ENCODE measurements at places on chromosomes 2 and 18.

- DNase-seq: no peak
Observed at GRCh38 chr2:37893327-37893726, 31.8 kb upstream of the RMDN2 start.

DNA sequence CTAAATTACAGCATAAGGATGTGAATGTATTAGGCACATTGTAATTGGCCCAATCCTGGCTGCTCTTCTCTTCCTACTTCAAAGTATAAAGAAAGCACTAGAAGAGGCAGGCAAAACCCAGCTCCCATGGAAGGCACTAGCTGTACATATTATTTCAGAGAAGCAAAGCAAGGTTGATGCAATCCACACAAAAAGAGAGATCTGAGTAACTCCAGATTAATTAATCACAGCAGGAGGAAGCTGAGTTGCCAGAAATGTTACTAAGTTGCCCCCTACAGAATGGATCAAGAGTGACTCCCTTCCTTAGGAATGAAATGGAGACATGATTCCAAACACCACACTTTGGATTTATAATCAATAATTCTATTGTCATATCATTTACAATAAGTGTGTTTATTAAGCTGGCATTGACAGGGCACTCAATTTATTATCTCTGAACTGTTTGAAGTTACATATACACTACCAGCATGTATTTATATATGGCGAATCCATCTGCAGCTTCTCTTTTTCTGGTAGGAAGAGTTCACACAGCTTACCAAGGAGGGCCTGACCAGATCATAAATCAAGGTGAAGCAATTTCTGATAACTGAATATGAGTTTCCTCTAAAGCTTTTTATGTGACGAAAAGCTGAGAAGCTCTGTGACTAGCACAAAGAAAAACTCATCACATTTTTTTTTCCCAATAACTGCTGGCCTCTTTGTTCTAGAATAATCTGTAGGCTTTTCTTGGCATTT, 393.1 kb upstream of the LYPD1 start:
- no peak for DNase-seq

DNA sequence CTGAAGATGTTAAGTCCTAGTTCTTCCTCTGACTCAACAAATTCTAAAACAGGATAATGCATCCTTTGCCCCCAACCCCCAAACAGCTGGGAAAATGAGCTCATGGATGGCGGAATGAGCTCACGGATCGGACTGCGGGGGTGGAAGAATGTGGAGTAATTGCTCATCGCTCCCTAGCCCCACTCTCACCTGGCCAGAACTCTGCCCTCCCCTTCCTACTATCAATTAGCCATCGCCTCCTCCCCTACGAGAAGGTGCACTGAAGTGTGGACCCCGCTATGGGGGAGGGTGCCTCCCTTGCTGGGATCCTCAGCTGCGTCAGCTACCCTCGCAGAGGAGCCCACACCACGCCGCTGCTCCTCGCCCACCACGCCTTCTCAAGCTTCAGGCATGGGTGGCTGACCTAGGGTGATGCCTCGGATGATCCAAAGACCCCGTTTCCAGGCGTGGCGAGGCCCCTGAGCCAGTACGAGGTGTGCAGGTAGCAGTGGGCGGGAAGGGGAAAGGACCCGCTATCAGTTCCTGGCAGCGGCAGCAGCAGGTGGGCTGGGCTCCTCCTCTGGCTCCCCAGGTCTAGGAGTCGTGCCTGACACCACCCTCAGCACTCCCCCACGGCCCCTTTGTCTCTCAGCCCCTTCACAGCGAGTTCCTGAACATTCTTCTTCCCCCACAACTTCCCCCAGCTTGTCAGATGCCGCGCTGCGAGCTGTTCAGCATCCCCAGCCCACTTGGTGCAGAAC, 82.1 kb upstream of the POMC start:
- peak; percentile 69 for DNase-seq

- no peak for DNase-seq
Observed at GRCh38 chr2:86821306-86821705, 30.6 kb upstream of the CD8A start.

- no peak for DNase-seq
Observed at GRCh38 chr2:3041246-3041645, 336.4 kb downstream of the EIPR1 start.

DNA sequence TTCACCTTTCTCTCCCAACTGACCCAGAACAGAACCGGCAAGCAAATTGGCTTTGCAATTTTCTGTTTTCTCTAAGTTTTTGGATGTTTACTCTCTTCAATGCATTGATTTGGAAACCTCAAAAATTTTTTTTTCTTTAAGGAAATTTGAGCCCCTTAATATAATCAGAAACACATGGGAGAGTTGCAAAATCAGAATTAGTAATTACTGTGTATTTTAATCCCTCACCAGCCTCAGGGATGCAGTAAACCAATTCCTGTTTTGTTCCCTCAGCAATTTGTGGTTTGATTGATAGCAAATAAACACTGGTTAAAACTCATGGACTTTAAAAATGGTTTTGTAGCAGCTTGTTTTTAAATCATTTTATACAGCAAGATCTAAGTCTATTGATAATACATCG, 281.5 kb downstream of the NEDD4L start:
- no peak for DNase-seq

GRCh38 chr2:25672494-25673299, 680 bp downstream of the DTNB start:
- DNase-seq: peak; percentile 39

GRCh38 chr2:50556934-50557575, 474.9 kb downstream of the NRXN1 start:
- no peak for DNase-seq

DNA sequence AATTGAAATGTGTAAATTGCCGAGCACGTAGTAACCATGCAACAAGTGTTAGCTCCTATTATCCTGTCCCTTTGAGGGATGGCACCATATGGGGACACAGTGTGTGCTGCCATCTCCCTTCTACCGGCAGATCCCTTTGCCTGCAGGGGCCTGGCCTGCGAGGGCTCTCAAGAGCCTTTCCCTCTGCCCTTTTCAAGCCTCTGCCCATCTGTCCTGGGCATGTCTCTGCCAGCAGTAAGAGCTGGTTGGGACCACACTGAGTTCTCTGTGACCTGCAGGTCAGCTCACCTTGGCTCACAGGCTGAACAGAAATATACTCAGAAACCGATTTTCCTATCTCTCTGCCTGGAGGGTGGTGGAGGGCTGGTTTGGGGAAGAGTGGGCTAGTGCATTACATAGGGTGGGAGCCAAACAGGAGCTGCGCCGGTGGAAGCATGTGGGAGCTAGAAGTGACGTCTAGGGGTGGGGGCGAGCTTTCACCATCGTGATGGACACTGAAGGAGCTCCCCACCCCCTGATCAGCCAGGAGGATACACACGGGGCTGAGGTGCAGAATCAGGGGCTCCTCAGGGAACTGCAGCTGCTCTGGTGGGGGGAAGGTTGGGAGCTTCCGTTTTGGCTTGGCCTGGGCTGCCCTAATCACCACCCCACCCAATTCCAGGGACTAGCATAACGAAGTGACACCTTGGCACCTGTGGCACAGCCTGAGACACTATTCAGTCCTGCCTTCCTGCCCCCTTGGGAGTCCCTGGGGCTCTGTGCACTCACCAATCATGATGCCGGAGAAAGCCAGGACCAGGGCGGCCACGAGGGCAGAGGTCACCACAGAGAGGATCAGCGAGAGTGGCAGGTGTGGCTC, 109.7 kb downstream of the CLIP4 start:
- DNase-seq: no peak

DNA sequence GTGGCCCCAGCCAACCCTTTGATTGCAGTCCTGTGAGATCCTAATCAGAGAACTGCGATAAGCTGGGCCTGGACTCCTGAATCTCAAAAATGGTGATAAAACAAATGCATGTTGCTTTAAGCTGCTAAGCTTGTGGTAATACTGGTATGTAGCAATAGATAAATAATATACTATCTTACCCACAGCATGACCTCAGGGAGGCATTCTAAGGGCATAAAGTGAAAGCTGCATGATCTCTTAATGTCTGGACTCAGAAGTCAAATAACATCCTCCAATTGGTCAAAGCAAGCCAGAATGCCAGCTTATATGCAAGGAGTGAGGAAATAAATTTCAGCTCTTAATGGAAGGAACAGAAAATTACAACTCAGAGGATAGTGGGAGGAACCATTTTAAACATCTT, 246.1 kb downstream of the FSIP2 start:
- no peak for DNase-seq

- no peak for DNase-seq
Observed at GRCh38 chr2:218854860-218855259, 4.7 kb upstream of the WNT6 start.

- DNase-seq: no peak
Observed at GRCh38 chr2:10556271-10557140, 108.4 kb upstream of the ODC1 start.

DNA sequence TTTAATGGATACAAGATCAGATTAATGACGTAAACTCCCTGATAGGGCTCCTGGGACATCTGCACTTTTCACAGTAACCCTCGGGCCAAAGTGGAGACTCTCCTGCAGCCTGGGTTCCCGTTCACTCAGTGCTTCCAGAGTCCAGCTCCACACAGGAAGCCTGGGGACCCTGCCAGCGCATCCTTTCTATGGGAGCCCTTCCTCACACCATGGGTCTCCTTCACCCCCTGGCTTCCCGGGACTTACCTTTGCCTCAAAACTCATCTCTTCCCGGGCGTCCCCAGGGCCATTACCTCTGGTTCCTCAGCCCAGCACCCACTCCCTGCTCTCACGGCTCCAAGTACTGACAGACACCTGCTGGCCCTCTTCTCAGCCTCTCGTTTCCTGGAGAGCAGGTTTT, 40.7 kb upstream of the KLF11 start:
- DNase-seq: no peak

DNA sequence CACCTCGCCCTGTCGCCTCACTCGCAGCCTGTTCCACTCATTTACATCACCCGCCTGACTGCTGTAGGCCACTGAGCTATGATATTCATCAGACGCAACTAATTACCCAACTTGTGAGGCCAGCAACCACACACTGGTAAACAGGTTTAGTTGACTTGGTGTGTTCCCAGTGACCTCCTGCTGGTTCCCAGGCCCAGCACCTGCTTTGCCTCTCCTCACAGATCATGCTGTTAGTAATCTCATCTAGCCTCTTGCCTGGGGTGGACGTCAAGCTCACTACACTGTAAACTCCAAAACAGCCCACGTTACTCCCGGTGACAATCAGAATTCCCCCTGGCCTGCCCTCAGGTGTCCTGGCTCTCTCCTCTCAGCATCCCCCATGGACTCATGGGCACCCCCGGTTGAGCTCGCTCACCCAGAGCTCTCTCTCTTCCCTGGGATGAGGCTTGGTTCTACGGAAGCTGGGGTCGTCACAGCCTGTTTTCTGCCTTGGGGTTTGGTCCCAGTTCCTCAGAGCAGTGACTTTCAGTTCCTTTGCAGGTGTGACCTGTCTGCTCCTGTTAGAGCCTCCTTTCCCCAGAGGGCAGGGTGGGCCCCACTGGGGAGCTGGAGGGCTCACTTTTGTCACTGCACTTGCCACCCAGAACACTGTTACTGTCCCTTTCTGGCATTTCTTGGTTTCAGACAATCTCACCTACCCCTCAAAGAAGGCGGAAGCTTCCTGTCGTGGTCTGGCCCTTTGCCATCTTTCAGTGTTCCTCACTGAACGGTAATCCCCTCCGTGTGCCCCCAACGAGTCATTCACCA, 40.3 kb downstream of the INPP5D start:
- no peak for DNase-seq

DNA sequence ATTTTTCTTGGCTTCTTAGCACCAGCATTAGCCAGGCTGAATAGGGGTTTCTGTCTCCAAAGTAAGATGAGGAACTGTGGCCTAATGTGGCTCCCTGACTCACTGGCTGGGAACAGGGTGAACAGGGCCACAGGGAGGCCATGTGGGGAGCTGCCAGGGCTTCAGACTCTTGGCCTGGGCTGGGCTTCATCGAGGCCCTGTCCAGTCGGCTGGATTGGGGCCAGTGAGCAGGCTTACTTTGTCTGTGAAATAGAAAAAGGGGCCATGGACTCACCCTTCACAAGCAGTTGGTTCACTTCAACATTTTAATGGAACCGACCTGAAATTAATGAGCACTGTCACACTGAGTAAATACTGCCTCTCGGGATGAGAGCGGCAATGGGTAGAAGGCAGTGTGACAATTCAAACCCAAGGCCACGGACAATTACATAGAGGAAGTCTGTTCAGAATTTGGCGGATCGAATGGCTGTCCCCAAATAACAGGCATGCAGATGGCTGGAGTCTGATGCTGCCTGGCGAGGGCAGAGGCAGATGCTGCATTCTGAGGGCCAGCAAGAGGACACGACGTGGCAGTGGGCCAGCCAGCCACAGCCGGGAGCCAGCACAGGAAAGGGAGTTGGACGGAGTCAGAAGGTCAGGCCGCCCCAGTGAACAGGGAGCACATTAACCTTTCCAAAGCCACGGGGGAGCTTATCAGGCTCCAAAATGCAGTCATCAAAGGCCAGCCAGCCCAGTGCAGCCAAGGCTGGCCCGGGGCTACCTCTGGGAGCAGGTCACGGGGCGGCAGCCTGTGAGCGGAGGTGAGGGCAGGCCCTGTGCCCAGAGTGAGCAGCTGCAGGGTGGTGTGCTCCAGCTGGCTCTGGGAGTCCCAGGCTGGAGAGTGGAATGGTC, 146.6 kb upstream of the REV1 start:
- peak; percentile 74 for DNase-seq

DNA sequence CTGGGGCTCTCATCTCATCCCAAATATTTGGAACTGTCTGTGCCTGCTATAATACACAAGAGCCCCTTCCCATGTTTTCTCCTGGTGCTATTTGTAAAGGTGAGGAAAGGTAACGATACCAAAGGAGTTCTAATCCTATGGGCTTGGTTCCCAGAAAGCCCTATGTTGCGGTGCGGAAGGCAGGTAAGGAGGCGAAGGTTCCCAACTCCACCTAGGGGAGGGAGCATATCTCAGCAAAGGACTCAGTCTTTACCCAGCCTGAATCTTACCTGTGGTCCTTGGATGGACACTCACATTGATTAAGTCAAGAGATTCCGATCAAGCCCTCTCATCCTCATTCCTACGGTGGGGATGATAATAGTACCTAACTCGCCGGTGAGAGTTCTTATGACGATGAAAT, 140.1 kb downstream of the BCL2 start:
- DNase-seq: no peak

- no peak for DNase-seq
Observed at GRCh38 chr2:133418021-133418420, 150.2 kb downstream of the NCKAP5 start.

DNA sequence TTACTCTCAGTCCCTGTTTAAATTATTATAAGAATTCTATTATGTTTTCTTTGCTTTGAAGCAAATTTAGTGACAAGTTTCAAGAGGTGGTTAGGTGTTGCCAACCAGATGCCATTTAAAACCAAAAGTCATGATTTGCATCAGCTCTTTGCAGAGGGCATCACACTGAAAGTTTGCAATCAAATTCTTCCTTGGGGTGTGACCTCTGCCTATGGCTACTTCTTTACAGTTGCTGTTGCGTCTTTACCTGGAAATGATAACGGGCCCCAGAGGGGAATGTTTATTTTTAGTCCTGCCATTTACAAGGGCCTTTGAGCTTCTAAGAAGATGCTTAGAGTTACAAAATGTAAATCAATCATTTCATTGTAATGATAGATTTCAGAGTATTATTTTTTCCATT, 561.0 kb downstream of the ARHGAP15 start:
- no peak for DNase-seq

GRCh38 chr2:134258684-134259388, 5.0 kb downstream of the MGAT5 start:
- peak; percentile 86 for DNase-seq

Measured in Ammon's horn (tissue), 1 donor.